Glomerular endothelial cell (primary cell): ENCODE measurements at places on chromosomes 11 and 22. TPM values are rescaled to one million over a fixed set of nuclear protein-coding genes. Genes with fewer than 3 reads are reported as not detected.

GRCh38 chr11:65316227-65317024, 1.8 kb downstream of the CDC42EP2 start:
- no peak for DNase-seq

DNA sequence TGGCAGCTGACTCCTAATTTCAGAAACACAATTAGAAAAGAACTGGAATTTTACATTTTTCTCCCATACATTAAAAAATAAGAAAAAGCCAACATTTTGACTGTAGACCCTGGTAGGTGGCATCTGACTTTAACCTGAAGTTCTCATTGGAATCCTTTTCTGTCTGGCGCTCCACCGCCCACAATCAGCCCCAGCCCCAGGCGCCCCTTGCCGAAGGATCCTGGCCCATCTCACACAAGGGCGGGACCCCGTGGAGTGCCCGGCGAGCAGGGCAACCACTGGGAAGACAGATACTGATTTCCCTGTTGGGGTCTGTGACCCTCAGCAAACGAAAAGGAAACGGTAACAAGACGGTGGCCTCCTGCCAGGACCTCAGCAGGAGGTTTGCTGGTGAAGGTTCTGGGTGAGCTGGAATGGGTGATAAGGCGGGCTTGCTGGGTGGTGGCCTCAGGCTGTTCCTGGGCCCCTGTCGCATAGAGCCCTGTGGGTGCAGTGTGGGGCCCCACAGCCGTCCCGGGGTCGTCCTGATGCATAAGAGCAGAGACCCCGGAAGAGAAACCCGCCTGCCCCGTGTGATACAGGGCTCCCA, 15.7 kb downstream of the TSPO start:
- no peak for DNase-seq

GRCh38 chr11:82308979-82309378, 424.7 kb downstream of the FAM181B start:
- DNase-seq: no peak

- DNase-seq: no peak
Observed at GRCh38 chr11:70732881-70733196, 334.5 kb downstream of the CTTN start.

GRCh38 chr22:31103899-31104694, 3.3 kb downstream of the SELENOM start:
- no peak for DNase-seq

- DNase-seq: no peak
Observed at GRCh38 chr11:66115638-66116301, 45.7 kb downstream of the PACS1 start.

DNA sequence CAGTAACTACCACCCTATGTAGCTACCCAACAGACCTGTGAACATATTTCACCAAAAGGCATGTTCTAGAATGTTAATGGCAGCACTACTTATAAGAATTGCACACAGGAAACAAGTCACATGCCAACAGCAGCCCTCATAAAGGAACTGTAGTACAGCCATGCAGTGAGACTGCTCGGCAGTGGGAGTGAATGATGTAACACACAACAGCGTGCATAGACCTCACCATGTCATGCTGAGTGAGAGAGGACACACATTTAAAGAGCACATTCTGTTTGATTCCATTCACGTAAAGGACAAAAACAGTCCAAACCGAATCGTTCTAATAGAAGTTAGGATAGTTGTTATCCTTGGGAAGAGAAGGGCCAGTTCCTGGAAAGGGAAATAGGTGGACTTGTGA, 27.2 kb upstream of the KIRREL3 start:
- no peak for DNase-seq

The OPCML gene
- total RNA-seq: 0.19 and 0.58 TPM in 2 replicates

DNA sequence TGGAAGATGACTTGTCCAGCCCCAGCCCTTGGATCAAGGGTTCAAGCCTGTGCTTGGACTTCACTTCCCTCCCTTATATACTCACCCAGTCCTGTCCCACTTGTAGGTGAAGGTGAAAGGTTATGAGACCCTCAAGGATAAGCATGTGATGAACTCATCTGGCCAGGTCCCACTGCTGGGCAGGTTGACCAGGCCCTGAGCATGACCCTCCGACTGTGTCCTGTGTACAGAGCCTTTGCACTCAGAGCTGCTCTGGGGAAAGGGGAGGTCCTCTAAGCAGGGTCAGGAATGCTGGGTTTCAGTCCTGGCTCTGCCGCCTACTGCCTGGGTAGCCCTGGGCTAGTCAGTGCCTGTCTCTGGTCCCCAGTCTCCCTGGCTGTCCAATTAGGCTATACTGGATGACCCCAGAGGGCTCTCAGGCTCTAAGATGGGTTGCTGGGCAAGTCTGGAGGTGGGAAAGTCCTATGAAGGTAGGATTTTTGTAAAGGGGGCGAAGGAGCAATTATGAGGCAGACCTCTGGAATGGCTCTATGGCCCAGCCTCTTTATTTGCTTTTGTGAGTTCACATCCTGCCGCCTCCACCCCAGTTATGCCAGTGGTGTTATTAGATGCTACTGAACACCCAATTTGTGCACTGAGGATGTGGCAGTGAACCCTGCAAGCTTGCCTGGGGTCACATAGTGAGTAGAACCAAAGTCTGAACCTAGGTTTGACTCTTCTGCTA, 14.1 kb downstream of the DGAT2 start:
- no peak for DNase-seq

DNA sequence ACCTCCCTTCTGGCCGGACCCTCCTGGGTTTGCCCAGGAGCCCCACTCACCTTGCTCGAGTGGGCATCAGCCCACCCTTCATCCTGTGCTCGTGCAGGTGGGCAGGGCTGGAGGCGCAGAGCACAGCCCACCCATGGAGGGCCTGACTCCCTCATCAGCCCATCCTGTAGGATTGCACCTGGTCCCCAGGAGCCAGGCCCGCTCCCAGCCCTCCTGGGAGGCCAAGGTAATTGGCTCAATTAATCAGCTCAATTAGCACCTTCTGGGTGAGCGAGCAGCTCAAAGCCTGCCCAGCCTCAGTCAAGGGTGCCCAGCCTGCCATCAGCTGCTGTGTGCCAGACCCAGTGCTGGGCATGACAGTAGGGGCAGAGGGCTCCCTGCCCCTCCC, 58.1 kb upstream of the NECTIN1 start:
- DNase-seq: no peak

DNA sequence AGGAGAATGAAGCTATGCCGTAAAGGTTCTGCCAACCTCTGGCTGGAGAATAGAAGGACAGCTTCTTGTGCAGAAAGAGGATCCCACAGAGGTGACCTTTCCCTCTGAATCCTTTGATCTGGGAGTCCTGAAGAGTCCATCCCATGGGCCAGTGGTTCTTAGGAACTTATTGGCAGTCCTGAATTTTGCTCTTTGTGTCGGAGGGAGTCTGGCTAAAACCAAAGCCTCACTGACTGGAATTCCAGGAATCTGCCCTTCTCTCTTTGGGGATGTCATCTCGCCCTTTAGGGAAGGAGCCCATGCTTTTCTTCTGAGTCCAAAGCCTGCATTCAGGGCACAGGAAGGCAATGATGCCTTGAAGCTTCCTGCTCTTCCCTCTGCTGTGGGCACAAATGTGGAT, 45.5 kb downstream of the PKNOX2 start:
- DNase-seq: no peak

DNA sequence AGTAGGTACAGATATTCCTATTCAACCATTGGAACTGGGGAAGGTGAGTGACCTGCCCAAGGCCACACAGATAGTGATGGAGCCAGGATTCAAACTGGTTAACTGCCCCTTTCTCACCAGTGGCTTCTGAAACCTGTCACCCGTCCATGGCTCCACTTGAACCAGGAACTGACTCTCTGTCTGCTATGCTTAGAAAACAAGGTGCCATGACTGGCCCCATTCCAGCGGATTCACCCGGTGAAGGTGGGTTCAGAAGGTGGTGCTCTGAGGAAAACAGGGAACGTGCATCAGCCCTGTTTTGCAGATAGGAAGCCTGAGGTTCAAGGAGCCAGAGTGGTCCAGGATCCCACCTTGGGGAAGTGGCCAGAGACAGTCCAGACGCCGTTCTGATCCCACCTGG, 2.6 kb upstream of the PATZ1 start:
- no peak for DNase-seq

GRCh38 chr11:76067099-76067498, 139.2 kb downstream of the WNT11 start:
- no peak for DNase-seq

DNA sequence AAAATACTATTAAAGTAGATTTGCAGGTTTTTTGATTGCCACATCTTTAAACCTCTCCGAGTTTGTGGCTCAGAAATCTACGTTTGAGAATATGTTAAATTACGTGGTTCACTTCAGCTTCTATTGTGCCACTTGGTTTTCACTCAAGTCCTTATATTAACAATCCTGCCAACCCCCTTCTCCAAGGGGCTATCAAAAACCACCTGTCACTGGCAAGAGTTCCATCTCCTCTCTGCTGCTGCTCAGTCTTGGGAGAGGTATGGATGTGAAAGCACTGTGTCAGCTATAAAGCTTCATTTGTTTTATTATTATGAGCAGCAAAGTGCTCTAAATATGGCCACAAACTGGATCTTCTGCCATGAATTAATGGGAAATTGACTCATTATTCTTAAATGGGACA, 197.5 kb upstream of the NARS2 start:
- no peak for DNase-seq

DNA sequence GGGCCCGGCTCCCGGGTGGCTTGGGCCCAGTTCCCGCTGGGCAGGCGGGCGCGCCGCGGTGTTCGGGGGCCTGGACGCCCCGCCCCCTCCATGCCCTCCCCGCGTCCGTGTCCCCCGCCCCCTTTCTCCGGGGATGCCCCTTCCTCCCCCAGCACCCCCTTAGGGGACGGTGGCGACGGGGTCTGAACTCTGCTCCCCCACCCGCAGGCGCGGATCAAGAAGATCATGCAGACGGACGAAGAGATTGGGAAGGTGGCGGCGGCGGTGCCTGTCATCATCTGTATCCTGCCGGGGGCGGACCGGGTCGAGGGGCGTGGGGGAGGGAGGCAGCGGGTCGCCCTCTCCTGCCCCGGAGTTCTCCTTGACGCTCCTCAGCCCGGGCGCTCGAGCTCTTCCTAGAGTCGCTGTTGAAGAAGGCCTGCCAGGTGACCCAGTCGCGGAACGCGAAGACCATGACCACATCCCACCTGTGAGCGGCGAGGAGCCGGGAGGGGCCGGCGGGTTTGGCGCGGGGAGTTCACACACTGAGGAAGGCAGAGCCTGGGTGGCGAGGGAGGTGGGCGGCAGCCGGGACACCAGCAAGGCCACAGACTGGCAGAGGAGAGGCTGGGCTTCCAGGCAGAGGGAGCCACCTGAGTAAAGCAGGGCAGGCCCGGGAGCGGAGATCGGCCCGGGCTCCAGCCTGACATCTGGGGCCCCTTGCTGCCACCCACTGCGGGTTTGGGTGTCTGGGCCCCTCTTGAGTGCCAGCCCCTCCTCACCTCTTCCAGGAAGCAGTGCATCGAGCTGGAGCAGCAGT, 546 bp downstream of the DRAP1 start:
- no peak for DNase-seq

The TRABD gene
- 39.9 and 45.0 TPM in 2 replicates for total RNA-seq

DNA sequence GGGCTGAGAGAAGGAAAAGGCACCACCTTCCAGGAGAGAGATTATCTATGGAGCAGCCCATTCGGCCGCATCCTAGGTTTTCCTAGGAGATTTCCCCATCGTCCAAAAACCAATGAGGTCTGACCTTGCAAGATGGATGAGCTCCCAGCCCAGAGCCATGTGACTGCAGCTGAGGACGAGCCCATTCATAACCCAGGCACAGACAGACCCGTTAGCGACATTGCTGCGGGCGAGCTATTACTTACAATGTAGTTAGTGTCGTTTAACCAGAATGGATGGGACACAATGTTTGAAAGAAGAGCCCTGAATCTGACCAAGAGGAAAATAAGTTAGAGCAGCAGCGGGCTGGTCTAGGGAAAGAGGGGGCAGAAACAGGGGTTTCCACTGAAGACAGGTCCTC, 395.9 kb upstream of the CADM1 start:
- no peak for DNase-seq

DNA sequence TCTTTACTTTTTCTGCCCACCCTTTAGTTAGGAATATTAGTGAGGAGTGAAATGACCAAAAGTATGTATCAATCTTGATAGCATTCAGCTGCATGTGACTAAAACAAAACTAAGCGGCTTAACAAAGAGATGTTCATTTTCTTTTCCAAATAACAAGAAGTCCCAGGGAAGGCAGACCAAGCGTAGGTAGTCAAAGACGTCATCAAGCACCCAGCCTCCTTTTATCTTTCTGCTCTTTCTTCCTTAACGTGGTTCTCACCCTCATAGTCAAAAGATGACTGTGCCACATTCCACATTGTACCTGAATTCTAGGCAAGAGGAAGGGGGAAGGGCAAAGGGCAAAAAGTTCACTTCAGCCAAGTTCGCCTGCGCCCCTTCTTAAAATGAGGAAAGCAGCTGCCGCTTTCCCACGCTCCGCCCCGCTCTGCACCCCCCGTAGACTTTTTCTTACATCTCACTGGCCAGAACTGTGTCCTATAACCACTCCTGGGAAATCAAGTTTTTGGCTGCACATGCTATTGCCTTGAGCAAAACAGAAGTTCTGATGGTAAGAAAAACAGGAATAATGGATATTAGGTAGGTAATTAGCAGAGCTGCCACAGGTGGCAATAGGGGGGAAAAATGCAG, 14.6 kb upstream of the PGM2L1 start:
- DNase-seq: no peak

The MICAL2 gene
- 168 and 252 TPM in 2 replicates for total RNA-seq

- no peak for DNase-seq
Observed at GRCh38 chr11:34037016-34037415, 14.5 kb upstream of the CAPRIN1 start.

- DNase-seq: no peak
Observed at GRCh38 chr22:50432131-50432876, 42.5 kb downstream of the SBF1 start.

The MFNG gene
- total RNA-seq: 109 and 152 TPM in 2 replicates

The PATE4 gene
- not detected in 2 replicates for total RNA-seq

The UPK3A gene
- total RNA-seq: not detected in 2 replicates

DNA sequence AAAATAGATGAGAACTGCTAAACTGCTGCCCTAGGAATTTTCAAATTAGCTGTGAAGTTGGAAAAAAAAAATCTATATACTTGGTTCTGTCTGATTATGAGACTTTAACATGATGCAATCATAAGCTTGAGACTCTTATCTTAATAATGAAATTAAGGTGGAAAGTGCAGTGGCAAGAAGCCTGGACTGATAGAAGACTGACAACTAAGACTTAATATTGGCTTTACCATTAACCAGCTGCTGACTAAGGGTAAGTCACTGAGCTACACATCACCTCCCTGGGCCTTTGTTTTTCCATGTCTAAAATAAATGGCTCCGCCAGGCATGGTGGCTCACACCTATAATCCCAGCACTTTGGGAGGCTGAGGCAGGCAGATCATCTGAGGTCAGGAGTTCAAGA, 56.9 kb downstream of the SLC35F2 start:
- DNase-seq: no peak

DNA sequence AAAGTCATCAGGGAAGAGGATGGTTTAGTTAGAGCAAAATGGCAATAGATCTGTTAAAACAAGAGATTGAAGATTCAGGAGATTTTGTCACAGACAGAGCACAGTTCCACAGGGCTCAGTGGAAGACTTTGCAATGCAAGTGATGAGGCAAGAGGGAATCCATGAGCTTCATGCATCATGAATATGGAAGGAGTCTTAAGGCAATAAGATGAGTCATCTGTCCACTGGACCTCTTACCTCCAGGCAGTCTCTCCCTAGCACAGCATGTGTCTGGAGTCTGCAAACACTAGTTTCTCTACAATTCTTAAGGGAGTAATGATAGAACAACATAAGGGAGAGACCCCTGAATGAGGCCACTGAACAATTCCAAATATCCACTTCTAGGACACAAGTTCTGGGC, 245.7 kb downstream of the NXPE2 start:
- DNase-seq: no peak

GRCh38 chr11:9576701-9577381, 3.4 kb downstream of the WEE1 start:
- no peak for DNase-seq

The RBMXL2 gene
- not detected in 2 replicates for total RNA-seq

GRCh38 chr11:66479394-66480116, 679 bp upstream of the DPP3 start:
- DNase-seq: no peak
